ENCODE measurements at places on chromosomes 7 and 10. TPM values are rescaled to one million over a fixed set of nuclear protein-coding genes. Genes with fewer than 3 reads are reported as not detected.

GRCh38 chr10:96238646-96239623 lies 32.4 kb downstream of the BLNK start:
- no peak overlapping the region for H3K27ac ChIP-seq
- H3K27me3 ChIP-seq, result no peaks in the 10 kb centered on the region
- no peaks in the 10 kb centered on the region for H3K36me3 ChIP-seq
- no peak overlapping the region for H3K4me3 ChIP-seq
- H3K4me1 ChIP-seq, result no peaks in the 10 kb centered on the region

DNA sequence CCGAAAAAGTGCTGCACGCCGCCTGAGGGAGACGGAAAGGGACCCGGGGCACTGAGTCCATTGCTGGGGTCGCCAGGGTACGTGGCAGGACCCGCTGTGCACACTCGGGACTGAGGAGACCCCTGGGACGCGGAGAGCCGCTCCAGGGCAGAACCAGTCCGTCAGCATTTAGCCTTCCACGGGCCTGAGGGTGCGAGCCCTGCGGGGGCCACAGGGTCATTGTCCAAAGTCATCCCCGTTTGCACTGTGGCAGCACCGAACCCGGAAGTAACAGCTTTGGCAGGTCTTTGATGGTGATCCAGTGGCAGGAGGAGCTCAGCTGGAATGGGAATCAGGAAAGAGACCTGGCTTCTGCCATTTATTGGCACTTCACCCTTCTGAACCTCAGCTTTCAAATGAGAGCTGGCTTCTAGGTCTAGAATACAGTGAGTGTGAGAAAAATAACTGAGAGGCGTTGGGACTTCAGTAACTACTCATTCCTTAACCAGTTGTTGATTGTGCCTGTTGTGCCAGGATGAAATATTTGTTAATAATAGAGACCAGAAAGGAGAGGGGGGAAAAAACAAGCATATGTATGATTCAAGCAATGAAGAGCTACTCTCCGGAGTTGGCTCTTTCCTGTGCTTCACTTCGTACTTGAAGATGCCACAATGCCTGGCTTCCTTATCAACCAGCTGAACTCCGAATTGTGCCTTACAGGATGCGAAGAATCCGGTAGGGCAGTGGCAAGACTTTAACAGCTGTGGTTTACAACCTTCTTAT lies 811 bp upstream of the ARHGAP12 start:
- peak overlapping the region; percentile 91 for H3K4me3 ChIP-seq
- DNase-seq, result peak; percentile 67
- H3K27ac ChIP-seq, result peak overlapping the region; percentile 98

Gene GIMAP6
- 8.5 TPM for total RNA-seq

GRCh38 chr10:91076991-91077548 lies 143.4 kb upstream of the PCGF5 start:
- H3K4me1 ChIP-seq, result peaks cover 16% of the 10 kb centered on the region
- H3K4me3 ChIP-seq, result no peak overlapping the region
